ENCODE measurements at places on chromosomes 6 and 20.

DNA sequence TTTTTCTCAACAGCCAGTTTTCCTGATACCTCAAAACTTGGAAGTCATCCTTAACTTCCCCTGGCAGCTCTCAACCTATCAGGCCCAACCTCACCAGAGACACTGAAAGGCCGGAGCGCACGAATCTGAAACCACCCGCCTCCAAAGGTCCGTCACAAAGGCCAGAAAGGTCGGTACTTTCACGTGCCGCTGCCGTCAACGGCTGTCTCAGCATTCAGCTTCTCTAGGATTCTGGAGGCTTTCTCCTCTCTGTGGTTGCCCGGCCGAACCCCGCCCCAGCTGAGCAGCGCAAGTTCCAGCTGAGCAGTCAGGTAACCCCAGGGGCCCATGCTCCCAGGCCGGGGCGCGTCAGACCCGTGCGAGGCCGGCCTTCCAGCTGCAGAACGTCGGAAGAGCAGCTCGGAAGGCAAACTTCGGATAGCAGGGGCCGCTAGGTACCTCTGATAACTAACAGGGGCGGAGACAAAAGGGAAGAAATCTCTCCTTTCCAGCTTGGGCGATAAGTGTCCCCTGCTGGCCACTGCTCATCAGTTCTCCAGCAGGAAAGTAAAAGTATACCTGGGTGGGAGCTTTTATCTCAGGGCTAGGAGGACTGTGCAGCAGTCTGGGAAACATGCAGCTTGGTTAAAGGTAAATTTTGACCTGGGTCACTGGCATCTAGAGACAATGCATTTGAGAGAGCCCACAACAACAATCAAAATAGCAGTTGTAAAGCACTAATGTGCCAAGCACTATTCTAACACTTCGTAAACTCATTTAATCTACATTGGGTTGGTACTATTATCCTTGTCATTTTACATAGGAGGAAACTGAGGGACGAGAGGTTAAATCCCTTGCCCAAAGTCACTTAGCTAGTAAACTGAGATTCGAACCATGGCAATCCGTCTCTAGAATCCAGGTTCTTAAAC is 16.1 kb downstream of the ZSCAN12 start:
- DNase-seq, result no peak

DNA sequence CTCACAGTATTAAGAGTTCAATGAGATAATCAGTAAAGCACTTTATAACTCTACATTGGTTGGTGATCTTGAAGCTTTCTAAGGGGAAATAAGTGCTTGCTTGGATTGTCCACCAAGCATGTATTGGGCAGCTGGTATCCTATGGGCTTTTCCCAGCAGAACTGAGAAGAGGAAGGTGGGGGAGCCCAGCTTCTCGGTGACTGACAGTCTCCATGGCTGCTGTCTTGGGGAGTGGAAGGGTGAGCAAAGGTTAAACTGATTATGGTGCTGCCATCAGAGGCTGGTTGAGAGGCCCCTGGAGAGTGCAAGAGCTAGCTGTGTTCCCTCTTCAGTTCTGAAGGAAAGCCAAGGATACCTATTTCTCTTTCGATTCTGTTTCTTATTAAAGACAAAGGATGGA is 35.5 kb upstream of the ADTRP start:
- no peak for DNase-seq

DNA sequence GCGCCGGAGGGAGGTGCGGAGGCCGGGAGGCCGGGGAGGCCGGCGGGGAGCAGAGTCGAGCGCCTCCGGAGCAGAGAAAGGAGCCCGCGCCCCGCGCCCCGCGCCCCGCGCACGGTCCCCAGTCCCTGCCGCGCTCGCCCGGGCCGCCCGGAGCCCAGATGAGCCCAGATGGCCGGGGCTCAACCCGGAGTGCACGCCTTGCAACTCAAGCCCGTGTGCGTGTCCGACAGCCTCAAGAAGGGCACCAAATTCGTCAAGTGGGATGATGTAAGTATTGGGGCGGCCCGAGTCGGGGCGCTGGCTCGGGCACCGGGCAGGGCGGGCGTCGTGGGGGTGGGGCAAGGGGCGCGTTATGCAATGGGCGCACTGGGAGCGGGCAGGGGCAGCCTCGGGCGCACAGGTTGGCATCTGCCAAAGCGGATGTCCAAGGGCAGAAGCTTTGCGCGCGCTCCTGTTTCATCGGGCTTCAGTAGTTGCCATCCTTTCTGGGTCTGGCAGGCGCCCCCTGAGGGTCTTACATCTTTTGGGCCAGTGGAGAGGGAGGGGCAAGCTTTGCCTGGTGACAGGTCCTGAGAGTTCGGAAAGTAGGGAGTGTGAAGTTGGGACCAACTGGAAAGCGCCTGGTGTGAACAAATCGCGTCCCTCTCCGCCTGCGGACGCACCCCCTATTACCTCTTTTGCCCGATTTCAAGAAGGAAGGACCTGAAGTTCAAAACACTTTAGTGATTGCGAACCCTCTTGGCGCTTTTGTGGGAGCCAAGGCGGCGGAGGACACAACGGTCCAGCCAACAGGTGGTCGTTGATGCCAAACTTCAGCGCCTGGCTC is 631 bp downstream of the PLCB1 start:
- DNase-seq, result no peak

DNA sequence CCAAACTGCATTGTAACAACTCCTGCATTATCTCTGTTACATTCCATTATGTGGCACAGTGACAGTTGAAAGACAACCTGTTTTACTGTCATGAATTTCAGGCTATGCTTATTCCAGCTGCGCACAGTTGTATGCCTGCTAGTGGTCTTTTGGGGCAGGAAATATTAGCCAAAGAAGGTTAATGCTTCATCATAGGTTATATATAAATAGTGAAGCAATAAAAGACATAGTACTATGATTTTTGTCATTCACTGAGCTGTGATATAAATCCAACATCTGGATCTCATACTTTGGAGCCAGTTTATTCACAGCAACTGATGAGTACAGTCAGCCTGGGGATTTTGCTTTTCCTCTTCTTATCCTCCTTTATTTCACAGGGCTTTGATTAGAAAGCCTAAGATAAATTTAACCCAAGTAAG is 55.6 kb downstream of the FILIP1 start:
- DNase-seq, result no peak

DNA sequence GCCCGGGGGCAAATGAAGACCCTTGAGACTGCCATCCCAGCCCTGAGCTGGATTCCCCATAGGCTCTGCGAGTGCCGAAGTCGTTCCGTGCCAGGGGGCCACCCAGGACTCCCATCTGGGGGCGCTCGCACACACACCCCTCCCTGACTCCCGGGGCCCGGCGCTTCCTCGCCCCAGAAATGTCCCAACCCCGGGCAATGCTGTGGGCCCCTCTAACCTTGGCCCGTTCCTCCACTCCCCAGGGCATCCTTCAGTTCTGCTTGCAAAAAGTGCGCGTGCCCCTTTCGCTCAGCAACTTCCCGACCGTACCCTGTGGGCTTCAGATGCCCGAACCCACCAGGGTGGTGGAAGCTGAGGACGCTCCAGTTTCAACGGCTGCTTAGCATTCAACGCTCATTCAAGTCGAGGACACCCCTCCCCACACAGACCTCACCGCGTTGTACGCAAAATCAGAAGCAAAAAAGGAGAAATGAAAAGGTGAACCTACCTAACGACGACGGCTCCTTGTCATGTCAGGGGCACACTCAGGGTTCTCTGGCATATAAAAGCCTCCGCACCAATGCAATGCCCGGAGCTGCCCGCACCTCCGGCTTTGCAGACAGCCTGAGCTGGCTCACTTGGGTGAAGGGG is 25.3 kb downstream of the RIPOR2 start:
- no peak for DNase-seq

DNA sequence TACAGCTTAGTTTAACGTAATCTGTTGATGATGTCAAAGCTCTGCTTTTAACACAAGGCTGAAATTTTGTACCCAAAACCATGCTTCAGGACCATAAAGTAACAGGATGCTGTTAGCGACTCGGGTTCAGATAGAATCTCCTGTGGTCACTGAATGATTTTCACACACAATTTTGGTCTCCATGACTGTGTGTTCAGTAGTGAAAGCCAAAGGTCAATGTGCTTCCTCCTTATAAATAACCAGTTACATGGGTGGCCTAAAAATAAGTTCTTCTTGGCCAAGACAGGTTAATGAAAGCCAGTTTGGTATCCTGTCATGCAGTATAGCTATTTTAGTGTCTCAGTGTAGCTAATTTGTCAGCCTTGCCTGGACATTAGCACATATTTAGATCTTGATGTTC is 19.1 kb upstream of the LOC128125822 start:
- no peak for DNase-seq

GRCh38 chr6:84243240-84243639 is 15.8 kb upstream of the CEP162 start:
- DNase-seq, result no peak

DNA sequence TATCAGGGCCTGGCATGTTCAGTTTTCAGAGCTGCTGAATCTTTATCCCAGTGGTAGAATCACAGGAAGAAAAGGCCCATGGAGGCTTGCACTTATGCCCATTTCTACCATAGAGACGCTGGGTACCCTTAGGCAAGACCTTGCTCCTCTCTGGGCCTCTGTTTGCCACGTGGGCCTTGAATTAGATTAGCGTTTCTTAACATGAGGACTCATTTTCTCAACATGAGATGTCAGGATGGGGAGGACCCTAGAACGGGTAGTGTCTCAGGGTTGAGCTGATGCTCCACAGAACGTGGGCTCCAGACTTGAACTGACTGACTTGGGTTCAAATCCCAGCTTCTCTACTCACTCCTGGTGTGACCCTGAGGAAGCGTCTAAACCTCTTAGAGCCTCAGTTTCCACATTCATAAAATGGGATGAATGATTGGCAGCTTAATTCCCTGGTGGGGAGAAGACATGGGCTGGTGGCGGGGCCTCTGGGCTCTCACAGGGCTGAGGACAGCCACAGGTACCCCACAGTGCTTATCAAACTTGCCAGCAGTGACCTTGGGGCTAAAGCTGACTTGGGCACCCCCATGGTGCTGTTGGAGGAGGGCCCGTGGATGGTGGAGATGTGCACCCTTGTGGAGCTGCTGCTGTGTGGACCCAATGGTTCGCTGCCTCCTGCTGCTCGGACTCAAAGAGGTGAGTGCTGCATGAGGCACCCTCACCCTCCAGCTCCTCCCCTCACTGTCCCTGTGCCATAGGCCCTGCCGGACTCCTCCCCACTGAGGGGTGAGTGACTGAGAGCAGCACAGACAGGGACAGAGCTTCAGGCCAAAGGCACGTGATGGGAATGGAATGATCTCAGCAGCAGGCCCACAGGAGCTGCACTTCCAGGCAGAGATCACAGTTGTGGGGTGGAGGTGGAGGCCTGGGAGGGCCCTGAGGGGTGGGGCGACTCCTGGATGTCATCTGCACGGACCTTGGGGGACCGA is 28.2 kb downstream of the SUN5 start:
- DNase-seq, result no peak

DNA sequence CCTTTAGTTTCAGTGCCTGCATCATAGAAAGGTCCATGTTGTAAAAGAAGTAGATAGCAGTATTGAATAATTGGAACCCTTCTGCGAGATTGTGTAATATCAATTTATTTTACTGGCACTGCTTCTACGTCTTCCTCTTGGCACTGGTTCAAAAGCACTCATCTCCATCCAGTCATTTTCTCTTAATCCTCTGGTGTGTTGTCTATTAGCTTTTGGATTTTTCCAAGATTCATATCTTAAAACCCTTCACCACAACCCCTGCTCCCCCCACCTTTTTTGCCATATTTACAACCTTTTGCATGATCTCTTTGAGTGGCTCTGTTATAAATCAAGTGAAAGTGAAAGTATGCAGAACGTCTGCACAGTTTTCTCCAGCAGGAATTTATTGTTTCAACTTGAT is 76.6 kb upstream of the HSF2 start:
- no peak for DNase-seq

DNA sequence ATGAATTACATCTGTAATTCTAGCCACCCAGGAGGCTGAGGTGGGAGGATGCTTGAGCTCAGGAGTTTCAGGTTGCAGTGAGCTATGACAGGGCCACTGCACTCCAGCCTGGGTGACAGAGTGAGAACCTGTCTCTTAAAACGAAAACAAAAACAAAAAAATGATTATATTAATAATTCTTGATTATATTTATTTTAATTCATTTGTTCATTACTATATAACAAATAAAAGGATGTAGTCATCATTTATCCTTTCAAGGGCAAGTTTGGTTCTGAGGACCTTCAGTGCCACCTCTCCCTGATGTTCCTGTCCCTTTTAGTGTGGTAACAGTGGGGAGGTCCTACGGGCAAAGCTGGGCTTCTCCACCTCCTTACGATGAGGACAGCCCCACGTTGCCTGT is 167.1 kb upstream of the SCGN start:
- no peak for DNase-seq

DNA sequence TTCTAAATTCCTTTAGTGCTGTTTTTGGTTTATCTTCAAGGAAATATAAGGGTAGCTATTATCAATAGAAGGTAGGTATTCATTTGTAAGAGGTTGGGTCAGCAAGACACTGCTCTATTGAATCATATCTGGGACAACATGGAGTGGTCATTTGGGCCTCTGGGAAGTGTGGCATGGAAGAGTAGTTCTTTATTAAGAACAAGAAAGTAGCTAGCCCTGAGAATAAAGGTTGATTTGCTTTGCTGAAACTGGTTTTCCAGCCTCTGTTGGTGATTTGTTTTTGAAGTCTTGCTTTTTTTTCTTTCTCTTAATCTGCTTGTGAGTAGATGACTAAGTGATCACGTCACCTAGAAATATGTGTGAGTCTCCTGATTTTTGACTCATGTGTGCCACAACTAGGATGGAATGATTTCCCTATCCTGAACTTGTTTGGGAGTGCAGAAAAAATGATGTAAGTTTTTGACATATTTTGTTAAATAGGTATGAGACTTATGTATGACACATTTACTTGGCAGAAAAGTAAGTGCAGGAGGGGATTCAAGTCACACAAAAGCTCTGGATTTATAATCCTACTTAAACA is 381.8 kb downstream of the CENPW start:
- no peak for DNase-seq

- DNase-seq, result no peak
These were observed 126.5 kb downstream of the WDR27 start for GRCh38 chr6:169575365-169575764.

GRCh38 chr20:47149939-47150338 is 206.6 kb downstream of the ZMYND8 start:
- no peak for DNase-seq

DNA sequence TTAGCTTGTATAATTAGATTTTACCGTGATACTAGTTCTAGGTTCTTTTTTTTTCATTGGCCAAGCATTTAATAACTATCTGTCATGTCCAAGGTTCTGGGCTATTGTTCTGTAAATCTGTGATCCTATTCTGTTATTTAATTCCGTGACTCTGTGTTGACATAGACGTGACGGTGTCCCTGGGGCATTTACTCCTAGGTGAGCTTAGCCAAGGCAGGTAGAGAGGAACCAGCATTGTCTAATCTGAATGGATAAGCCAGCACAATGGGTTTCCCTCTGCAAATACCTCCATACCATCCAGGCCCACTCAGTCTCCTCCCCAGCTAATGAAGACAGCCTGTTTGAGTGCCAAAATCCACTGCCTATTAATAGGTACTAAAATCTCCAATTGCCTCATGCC is 8.9 kb upstream of the CDSN start:
- DNase-seq, result no peak

- no peak for DNase-seq
These were observed 10.5 kb upstream of the ZBTB9 start for GRCh38 chr6:33443619-33444504.

Measured in SHP77 treated with DMSO at 0.1 percent for 48 hours (cell line).